Thymus (tissue), 14 donors: ENCODE measurements at places on chromosomes 2 and 18. TPM values are rescaled to one million over a fixed set of nuclear protein-coding genes. Genes with fewer than 3 reads are reported as not detected.
A peak's percentile ranks its signal among the peaks of the same experiment; 100 is the strongest.

DNA sequence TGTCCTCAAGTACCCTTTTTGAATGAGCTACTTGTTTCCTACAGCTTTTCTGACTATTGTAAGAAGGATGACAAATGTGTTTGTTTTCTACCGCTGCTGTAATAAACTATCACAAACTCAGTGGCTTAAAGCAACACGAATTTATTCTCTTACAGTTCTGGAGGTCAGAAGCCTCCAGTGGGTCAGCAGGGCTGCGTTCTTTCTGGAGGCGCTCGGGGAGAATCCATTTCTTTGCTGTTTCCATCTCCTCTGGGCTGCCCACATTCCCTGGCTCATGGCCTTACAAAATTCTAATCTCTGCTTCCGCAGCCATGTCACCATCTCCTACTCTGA lies 128.5 kb downstream of the SPP2 start:
- no peaks in the 10 kb centered on the region for H3K36me3 ChIP-seq
- no peak overlapping the region for H3K4me3 ChIP-seq
- H3K4me1 ChIP-seq = no peaks in the 10 kb centered on the region

- H3K4me1 ChIP-seq = no peaks in the 10 kb centered on the region
- H3K36me3 ChIP-seq = no peaks in the 10 kb centered on the region
- no peaks in the 10 kb centered on the region for H3K27me3 ChIP-seq
- DNase-seq = no peak
- H3K4me3 ChIP-seq = no peak overlapping the region
These were observed 199.0 kb upstream of the STK17B start for GRCh38 chr2:196370381-196370780.

The NEUROD1 gene
- total RNA-seq = 0.09 TPM

GRCh38 chr2:97662895-97663625 lies 784 bp downstream of the ACTR1B start:
- H3K36me3 ChIP-seq = peaks cover 29% of the 10 kb centered on the region
- peaks cover 9% of the 10 kb centered on the region for H3K4me1 ChIP-seq
- H3K27ac ChIP-seq = peak overlapping the region; percentile 91
- peak; percentile 39 for DNase-seq
- no peaks in the 10 kb centered on the region for H3K27me3 ChIP-seq
- H3K4me3 ChIP-seq = peak overlapping the region; percentile 72

DNA sequence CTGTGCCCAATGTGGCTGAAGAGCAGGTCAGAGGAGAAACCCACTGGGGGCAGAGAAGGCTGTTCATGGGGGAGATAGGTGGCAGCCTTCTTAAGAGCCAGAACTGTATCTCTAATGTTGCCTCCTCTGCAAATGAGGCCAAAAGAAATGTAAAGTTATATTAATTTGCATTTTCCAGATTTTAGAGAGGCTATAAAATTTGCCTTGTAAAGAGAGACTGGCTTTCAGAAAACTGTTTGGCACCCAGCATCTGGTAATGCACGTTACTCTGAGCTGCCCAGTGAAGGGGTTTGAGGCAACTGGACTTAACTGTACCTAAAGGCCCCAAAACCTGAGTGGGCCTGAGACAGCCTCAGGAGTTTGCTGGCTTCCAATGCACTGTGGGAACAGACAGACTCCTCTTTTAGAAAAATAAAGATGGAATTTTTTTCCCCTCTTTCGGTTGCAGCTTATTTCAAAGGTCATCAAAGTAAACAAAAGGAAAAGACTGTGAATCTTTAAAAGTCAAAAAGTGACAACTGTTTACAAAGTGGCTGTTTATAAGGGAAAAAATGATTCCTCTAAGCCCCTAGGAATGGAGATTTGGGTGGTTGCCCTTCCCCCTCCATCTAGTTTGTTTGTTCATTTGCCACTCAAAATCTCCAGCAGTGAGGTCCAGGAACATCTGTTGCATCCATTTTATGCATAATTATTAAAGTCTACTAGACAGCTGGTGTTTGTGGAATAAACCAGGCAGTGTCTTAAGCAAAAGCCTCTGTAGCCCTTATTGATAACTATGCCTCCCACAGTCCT lies 132.2 kb upstream of the ZFP36L2 start:
- H3K27me3 ChIP-seq = no peaks in the 10 kb centered on the region
- H3K36me3 ChIP-seq = no peaks in the 10 kb centered on the region
- no peaks in the 10 kb centered on the region for H3K4me1 ChIP-seq
- DNase-seq = no peak
- no peak overlapping the region for H3K4me3 ChIP-seq
- no peak overlapping the region for H3K27ac ChIP-seq

- no peak for DNase-seq
- no peak overlapping the region for H3K4me3 ChIP-seq
- no peaks in the 10 kb centered on the region for H3K4me1 ChIP-seq
- no peaks in the 10 kb centered on the region for H3K36me3 ChIP-seq
- no peaks in the 10 kb centered on the region for H3K27me3 ChIP-seq
- no peak overlapping the region for H3K27ac ChIP-seq
These were observed 12.0 kb upstream of the SLC38A11 start for GRCh38 chr2:164967361-164967760.

GRCh38 chr2:7379799-7380198 lies 462.6 kb downstream of the RNF144A start:
- H3K27me3 ChIP-seq = no peaks in the 10 kb centered on the region
- no peak overlapping the region for H3K4me3 ChIP-seq
- DNase-seq = no peak
- H3K27ac ChIP-seq = no peak overlapping the region
- no peaks in the 10 kb centered on the region for H3K4me1 ChIP-seq
- no peaks in the 10 kb centered on the region for H3K36me3 ChIP-seq

DNA sequence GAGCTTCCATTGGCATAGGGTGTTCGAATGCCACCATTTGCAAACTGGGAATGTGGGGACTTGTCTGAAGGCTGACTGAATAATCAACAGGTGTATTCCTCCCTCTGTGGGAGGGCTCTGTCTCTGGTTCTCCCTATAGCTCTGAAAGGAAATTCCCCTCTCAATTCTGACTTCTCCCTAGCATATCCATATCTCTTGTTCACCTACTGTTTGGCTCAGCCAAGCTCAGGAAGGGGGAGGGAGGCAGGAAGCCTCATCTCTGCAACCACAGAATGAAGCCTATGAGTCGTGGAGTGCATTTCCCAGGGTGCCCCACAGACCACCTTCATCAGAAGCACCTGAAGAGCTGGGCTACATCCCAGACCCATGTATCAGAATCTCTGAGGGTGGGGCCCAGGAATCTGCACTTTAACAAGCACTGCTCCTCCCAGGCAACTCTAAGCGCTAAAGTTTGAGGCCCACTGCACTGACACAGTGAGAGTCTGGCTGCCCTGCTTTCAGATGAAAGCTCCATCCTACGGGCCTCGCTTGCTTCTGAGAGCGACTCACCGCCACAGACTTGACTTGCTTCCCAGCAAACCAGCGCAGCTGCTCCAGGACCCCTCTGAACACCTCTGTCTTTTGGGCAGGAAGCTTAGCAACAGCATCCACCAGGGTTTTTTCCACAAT lies 32.0 kb downstream of the XDH start:
- no peak overlapping the region for H3K27ac ChIP-seq
- no peak for DNase-seq
- no peaks in the 10 kb centered on the region for H3K36me3 ChIP-seq
